ENCODE measurements at places on chromosomes 16 and 17.

- DNase-seq: peak; percentile 37
Observed at GRCh38 chr17:32755045-32755805, 121.7 kb downstream of the MYO1D start.

GRCh38 chr17:45431531-45432404 lies 902 bp downstream of the ARHGAP27 start:
- DNase-seq: peak; percentile 97

- no peak for DNase-seq
Observed at GRCh38 chr16:12347365-12347764, 370.8 kb downstream of the SNX29 start.

DNA sequence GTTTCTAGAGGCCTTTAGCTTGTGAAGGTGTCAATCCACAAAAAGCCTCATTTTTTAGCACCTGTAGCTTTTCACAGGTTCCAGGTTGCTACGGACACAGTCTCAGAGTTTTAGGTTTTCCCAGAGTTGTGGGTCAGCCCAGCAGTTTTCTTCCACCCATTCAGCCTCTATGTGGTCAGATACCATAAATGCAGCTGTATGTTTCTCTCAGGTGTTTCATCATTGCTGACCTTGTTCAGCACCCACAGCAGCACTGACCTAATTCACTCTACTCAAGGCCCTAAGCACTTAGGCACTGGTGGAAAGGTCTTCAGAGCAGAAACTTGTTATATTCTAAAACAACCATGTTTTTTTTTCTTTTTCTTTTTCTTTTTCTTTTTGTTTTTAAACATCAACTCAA lies 15.0 kb upstream of the SPACA3 start:
- DNase-seq: no peak

DNA sequence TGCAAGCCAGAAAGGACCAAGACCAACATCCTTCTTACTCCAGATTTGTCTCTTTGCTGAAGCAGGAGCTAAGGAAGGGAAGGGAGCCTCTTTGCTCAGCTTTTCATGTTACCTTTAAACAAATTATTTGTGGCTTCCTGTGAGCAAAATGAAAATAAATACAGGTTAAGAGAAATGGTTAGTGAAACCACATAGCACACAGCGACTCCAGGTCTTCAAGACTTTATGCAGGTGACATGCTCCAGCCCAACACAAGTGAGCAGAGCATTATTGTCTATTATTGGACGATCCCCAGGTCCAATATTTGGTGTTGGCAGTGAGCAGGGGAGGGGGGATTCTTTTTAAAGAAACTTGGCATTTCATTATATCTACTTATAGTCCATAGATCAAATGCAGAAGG lies 53.3 kb downstream of the SALL1 start:
- DNase-seq: no peak

- DNase-seq: no peak
Observed at GRCh38 chr17:10328971-10329923, 43.6 kb downstream of the MYH13 start.

GRCh38 chr16:80265624-80266306 lies 275.0 kb upstream of the DYNLRB2 start:
- DNase-seq: no peak

GRCh38 chr16:88377961-88378360 lies 4.8 kb upstream of the ZNF469 start:
- no peak for DNase-seq

DNA sequence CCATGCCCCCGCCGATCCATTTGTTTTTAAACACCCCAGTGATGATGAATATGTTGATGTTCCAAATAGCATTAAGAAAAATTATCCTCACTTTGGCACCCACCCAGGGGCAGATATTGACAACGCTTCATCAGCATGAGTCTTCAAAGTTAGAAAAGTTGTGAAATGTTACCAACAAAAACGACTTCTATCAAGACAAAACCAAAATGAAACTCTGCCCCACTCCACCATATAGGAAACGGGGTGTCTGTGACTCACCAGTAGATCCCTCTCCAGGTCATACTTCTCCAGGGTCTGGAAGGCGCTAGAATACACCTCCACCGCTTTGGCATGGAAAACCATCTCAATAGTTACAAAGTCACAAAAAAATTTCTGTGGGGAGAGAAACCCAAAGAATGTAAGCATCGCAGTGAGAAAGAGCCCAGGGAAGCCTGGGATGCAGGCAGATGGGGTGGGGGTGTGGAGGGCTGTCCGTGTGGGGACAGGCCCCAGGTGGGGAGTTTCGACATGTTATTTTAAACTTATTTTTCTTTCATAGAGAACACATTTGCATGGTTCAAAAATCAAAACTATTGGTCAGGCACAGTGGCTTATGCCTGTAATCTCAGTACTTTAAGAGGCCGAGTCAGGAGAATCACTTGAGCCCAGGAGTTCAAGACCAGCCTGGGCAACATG lies 10.2 kb downstream of the CIBAR2 start:
- DNase-seq: no peak

- DNase-seq: no peak
Observed at GRCh38 chr17:42325026-42325425, 36.7 kb downstream of the STAT5A start.

- no peak for DNase-seq
Observed at GRCh38 chr17:63275318-63275970, 170.7 kb downstream of the CYB561 start.

DNA sequence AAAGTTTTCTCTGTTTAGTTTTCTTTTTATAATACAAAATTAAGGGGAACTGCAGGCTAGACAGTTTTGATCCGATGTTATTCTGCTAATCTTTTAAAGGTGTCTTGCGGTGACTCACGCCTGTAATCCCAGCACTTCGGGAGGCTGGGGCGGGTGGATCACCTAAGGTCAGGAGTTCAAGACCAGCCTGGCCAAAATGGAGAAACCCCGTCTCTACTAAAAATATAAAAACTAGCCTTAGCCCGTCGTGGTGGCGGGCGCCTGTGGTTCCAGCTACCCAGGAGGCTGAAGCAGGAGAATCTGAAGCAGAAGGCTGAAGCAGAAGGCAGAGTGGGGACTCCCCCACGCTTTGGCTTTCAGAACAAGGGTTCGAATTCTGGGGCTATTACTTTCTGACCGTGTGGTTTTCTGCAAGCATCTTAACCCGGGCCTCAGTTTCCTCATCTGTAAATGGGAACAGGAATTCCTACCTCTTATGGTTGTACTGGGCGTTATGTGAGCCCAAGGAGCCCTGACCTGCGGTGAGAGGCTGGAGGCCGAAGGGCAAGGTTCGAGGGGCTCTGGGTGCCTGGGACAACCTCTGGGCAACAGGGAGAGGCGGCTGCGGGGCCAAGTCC lies 1.2 kb upstream of the KATNB1 start:
- DNase-seq: no peak

GRCh38 chr17:19364699-19365498 lies 2.4 kb upstream of the B9D1 start:
- DNase-seq: no peak

DNA sequence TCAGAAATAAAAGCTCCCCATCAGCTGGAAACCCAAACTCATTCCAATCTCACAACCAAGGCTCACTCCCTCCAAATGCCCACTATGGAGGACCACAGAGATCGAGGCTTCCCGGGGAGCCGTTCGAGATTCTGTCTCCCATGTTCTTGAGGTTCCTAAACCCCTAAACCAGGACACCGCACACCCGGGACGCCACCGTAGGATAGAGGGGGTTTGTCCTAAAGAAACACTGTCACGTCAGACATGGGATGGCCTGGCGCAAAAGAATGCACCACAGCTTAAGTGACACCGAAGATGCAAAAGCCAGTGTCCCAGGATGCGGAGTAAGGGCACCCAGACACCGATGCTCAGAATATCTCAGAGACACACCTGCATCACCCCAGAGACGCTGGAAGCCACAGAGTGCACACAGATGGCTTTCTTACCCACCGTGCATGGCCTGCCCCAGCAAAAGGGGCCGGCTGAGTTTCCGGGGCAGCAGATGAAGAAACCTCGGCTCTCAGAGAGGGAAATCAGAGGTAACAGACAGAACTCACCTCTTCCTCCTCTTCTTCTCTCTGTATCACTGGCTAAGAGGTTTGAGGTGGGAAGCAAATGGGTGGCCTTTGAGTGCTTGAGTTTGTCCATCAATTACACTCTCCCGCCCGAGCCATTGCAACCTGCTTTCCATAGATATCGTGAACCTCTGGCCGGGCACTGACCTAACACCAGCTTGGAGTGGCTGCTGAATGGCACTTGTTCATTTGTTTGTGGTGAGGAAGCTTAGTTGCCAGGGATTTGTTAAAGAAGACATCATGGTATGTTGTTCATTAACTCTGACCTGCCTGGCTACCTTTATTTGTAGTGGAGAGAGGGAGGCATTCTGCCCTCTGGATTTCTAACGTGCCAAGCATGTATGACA lies 65.1 kb upstream of the TNRC6C start:
- no peak for DNase-seq

GRCh38 chr17:42751628-42752027 lies 6.8 kb upstream of the EZH1 start:
- DNase-seq: no peak

- no peak for DNase-seq
Observed at GRCh38 chr17:53627511-53627910, 195.2 kb upstream of the KIF2B start.

DNA sequence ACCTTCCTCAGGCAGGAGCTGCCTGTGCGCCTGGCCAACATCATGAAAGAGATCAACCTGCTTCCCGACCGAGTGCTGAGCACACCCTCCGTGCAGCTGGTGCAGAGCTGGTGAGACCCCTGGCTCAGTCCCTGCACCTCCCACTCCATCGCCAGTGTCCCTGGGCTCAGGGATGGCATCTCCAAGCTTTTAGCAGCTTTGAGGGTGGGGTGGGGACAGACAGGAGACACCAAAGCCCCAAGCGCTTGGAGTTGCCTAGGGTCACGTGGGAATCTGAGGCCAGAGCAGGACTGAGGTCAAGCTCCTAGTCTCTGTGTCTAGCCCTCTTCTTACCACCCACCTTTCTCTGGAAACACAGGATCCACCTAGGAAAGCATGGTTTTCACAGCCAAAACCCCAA lies 2.3 kb downstream of the PDK2 start:
- DNase-seq: no peak

DNA sequence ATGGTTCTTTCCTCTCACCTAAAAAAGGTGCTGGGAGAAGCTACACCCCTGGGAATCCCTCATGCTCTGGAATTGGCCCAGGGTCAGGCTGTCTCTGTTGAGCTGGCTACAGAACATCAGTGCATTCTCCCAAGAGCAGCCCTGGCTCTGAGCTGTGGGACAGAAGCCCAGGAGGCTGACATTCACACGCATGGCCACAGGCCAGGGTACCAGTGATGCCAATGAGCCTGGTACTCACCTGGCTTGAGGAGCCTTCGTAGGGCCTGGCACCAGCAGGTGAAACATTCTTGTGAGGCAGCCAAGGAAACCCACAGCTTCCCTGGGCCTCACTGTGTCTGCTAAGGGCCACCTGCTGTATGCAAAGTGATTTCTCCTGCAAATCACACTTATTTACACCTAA lies 121.7 kb upstream of the CCL2 start:
- DNase-seq: no peak

GRCh38 chr17:32114536-32114935 lies 27.8 kb upstream of the RHOT1 start:
- no peak for DNase-seq

DNA sequence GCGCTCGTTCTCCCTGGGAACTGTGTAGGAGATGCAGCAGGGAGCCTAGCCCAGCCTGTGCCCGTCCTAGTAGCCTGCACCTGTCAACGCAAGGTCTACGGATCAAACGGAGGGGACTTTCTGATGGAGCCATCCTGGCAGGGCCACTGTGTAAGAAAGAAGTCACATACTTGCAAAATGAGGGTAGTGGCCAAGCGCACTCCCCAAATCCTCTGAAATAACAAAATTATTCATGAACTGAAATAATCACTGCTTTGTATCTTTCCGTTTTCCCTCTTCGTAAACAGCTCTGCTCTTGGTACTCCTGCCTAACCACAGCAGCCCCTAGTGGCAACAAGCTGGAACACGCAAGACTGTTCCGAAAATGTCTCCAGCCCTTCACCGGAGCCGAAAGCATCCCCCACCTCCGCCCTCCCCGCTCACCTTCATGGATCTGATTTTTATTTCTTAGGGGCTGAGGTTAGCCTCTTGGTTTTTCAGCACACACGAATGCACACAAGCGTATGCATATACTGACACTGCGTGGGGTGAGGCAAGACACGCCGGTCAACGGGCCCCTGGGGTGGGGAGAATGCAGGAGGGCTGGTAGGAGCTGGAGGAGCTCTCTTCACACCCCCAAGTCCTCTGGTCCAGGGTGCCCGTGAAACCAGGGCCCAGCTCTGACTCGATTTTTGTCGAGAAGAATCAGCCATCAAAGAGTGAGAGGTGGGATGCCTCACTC lies 100.8 kb downstream of the ABCC12 start:
- peak; percentile 71 for DNase-seq

DNA sequence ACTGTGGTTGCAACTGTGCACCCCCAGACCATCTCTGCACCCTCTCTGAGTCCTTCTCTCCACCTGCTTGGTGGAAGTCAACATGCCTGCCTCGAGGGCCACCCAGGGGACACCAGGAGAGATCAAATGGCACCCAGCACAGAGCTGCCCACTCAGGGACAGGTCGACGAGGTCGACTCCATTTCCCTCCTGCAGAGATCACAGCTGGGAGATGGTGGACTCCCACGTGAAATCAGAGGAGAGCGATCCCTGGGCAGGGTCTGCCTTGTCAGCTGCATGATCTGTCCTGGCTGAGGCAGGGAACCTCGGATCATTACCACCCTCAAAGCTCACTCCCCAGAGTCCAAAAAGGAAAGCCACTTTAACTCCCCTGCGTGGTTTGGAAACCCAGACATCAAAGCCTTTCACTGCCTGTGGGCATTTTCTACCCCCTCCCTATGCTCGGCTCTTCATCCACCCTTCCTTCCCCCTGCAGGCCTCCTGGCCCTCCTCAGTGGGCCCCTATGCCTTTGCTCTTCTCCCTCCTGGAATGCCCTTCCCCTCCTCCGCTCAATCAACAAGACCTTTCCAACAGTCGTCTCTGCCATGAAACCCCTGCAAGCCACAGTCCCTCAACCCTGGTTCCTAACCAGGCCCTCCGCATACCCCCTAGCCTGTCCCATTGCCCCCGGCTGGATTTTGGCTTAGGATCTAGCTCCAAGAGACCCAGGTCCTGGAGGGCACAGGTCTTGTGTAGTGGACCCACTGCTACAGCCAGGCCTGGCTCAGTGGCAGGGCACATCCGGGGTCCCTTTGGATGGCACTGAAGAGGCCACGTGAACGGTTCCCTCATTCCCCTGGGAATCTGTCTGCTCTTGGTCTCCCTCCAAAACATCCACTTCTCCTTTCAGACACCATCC lies 103.8 kb upstream of the RPL38 start:
- no peak for DNase-seq

GRCh38 chr17:45050481-45051059 lies 862 bp downstream of the DCAKD start:
- DNase-seq: peak; percentile 63

- no peak for DNase-seq
Observed at GRCh38 chr16:24800586-24800985, 45.2 kb upstream of the SLC5A11 start.

- no peak for DNase-seq
Observed at GRCh38 chr16:30888856-30889499, 4.9 kb downstream of the BCL7C start.

- peak; percentile 32 for DNase-seq
Observed at GRCh38 chr17:69525920-69526841, 111.7 kb downstream of the MAP2K6 start.

DNA sequence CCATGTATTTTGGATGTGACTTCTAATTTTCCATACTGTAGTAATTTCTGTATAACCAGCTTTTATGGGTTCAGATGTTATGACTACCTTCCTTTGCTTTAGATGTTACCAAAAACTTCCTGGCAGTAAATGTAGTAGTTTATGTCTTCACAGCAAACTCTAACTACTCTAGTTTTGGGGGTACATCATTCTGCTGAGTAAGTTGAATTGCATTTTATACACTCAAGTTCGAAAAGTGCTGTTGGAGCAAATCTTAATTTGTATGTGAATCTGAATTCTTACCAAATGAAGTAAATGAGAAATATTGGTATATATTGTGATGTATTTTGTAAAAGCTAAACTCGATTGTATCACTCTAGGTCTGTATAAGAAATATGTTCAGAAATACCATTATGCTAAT lies 728.3 kb upstream of the CDH8 start:
- no peak for DNase-seq
